SK-N-MC (cell line): ENCODE measurements at places on chromosomes 11 and 22.

DNA sequence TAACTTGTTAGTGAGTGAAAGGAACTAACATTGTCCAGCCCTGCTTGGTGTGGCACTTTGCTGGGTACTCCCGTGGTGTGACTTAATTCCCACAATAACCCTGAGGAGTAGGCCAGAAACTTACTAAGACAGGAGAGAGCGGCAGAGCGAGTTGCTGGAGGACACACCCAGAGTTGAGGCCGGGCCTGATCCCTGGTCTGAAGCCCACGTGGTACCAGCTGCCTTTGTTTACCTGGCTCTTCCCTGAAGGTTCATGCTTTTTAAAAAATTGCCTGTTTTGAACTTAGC is 594 bp downstream of the MPST start:
- DNase-seq, result no peak

DNA sequence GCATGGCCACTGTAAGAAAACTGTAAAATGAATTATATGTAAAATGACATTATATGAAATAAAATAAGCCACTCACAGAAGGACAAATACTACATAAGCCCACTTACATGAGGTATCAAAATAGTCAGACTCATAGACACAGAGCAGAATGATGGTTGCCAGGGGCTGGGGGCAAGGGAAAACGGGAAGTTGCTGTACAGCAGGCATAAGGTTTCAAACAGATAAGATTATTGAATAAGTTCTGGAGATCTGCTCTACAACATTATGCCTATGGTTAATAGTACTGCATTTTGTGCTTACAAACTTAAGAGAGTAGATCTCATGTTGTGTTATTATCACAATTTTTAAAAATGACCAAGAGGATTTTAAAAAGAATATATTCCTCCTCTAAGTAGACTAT is 32.7 kb upstream of the HEPHL1 start:
- DNase-seq, result no peak

GRCh38 chr22:42114721-42115120 is 15.9 kb downstream of the CYP2D6 start:
- no peak for DNase-seq

- no peak for DNase-seq
Measured at GRCh38 chr22:36350751-36351594, 36.8 kb downstream of the MYH9 start.

DNA sequence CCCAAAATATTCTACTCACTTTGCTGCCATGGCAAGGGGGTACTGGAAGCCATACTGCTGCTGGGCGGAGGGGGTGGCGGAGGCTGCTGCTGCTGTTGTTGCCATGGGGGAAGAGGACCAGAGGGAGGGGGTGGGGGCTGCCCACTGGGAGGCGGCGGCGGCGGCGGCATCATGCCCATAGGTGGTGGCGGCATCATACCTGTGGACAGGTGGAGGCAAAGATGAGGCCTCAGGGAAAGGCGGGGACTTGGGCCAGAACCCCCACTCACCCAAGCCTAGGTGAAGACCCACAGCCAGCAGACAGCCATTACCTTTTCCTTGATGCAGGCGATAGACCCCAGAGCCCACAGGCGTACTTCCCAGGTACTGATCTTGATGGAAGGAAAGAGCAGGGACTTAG is 7.1 kb upstream of the PYGM start:
- no peak for DNase-seq

- no peak for DNase-seq
Measured at GRCh38 chr11:15494740-15495139, 380.0 kb downstream of the INSC start.
